NCI-H748 treated with DMSO at 0.1 percent for 48 hours (cell line): ENCODE measurements at places on chromosomes 11 and 22.
A peak's percentile ranks its signal among the peaks of the same experiment; 100 is the strongest.

DNA sequence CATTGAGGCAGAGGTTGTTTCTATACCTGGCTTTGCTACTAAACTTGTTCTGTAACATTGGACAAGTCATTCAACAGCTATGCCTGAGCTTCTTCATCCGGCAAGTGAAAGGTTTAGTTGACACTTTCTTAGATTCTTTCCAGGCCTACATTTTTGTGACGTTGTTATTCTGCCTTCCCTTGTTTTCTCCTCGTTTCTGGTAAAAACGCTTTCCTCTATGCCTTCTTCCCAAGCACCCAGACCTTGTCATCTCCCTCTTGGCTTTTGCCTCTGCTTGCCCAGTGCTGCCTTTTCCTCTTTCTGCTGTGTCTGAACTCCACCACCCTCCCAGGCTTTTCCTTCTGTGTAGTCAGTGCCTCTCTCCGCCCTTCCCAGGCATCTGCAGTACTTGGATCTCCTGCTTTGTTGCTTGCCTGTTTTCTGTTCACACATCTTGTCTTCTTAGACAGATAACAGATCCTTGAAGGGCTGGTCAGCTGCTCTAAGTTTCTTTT is 1.4 kb upstream of the AMOTL1 start:
- DNase-seq: no peak

- no peak for DNase-seq
Observed at GRCh38 chr11:117193130-117194020, 5.8 kb upstream of the TAGLN start.

- no peak for DNase-seq
Observed at GRCh38 chr11:61090521-61090920, 11.8 kb upstream of the CD5 start.

- no peak for DNase-seq
Observed at GRCh38 chr11:115892016-115892415, 387.8 kb upstream of the CADM1 start.

DNA sequence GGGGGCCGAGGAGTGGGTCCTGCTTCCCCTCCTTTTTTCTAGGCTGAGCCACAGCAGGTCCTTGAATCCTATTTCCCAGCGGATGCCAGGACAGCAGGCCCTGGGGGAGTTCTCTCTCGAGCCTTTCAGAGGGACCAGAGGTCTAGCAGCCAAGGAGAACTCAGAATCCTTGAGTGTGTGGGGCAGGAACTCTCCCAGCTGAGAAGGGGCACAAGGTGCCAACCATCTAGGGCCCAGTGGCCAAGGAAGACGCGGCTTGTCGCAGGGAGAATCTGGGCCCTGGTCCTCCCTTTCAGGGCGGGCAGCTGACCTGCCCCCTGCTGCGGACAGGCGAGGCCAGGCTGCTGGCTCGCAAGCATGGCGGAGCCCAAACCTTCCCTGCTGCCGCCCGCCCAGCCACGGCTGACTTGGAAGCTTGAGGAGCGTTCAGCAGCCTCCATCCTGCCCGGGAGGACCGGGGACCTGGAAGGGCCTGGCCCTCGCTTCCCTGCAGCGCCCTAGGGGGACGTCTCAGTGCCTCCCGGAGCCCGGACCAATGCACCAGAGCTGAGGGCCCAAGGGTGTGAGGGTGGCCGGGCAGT is 972 bp upstream of the TSSC4 start:
- no peak for DNase-seq

- DNase-seq: no peak
Observed at GRCh38 chr22:16960884-16961249, 47.2 kb downstream of the GAB4 start.

GRCh38 chr11:1547467-1548098 is 24.5 kb downstream of the DUSP8 start:
- no peak for DNase-seq

DNA sequence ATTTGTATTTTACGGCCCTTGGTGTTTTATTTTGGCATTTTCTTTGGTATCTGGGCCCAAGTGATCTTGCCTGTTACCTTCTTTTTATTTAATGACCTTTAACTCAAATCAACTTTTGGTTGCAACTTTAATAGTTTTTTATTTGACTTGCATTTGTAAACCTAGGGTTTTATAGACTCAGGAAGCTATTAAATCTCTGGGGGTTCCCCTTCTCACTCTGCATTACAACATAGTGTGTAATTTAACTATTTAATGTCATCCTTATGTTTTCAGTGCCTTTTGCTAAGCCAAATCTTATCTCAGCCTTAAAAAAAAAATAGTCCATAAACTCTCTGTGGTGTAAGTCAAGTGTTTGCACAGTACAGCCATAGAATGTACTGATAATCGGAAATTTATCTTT is 3.4 kb downstream of the FJX1 start:
- DNase-seq: no peak

DNA sequence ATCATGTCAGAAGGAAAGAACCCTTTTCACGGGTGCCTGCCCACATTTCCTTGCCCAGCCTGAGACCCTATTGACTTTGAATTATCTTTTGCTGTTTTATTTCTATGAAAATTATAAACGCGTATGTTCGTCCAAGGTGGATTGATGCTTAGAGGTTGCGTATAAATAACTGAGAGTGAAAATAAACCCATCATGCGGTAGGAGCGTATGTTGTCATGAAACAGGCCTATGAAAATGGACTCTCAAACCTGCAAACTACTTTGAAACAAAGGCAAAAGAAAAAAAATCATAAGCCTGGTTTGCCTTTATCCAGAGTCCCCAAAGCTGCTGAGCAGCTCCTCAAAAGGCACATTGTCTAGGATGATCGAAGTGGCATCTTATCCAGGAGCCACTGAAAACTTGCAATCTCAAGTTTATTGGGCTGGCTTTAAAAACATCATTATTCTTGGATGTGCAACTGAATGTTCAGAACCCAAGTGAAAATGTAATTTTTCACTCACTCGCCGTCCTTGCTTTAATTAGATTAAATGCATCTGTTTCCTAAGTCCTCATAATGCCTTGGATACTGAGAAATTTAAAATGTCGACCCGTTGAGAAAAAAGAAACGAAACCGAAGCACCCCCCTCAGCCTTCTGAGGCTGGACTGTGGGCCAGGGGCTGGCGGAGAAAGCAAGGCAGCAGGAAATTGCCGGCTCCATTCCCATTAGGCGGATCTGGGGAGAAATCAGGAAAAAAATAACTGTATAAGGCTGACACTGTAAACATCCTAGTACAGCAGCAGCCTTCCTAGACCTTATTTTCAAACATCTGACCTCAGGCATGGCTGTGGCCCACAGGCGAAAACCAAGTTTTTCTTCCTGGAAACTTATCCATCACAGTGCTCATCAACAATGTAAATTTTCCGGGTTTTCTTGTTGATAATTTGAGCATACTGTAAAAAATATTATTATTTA is 82.9 kb upstream of the PPARA start:
- DNase-seq: peak; percentile 44

DNA sequence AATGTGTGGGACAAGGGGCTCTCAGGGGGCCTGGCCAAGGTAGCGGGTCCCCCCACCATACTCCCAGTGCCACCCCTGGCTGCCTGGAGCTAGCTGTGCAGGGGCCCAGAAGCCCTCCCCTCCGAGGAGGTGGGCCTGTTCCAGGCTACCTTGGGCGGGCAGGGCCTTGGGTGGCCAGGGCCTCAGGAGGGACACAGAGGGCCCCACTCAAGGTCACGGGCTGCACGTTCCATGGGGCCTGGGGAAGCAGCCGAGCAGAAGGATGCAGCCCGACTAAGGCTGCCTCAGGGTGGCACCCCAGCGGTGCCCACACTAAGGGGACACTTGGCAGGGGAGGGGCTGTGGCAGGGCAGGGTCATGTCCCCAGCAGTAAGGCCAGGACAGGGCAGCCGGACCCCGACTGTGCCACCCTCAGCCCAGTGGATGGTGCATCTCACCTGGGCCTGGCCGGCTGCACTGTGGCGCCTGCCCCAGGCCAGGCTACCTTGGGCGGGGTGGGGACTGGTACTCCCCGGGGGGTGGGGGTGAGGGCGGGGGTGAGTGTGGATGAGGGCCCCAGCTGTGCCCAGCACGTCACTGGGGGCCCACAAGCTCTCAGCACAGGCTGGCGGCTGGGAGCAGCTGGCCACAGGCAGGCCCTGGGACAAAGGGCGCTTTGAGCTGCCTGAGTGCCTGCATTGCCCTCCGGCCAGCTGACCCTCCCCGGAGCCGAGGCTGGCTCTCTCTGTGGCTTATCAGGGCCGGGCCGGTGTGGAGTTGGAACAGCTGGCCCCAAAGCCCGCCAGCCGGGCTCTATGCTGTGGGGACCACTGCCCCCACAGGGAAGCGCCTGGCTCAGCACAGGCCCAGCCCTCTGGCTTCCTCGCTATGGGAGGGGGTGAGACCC is 117.1 kb downstream of the KCNQ1 start:
- no peak for DNase-seq

DNA sequence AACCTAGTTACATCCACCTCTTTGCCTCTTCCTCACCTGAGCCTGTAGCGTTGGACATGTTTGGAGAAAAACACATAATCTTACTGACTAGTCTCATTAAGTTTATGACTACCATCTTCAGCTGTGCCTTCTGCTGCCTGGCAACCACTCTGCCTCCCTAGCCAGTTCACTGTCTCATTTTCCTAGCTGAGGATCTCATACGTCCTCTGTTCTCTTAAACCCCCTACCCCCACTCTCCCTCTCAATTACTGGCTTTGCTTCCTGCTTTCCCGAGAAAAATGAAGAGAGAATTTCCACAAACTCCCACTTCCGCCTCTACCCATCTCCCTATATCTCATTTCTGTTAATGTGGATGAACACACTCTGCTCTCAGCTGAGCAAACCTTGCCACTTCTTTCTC is 239.3 kb upstream of the POU2AF2 start:
- DNase-seq: no peak

GRCh38 chr11:132373405-132374143 is 1003.2 kb downstream of the NTM start:
- DNase-seq: no peak
